ENCODE measurements at places on chromosomes 3 and 15.

DNA sequence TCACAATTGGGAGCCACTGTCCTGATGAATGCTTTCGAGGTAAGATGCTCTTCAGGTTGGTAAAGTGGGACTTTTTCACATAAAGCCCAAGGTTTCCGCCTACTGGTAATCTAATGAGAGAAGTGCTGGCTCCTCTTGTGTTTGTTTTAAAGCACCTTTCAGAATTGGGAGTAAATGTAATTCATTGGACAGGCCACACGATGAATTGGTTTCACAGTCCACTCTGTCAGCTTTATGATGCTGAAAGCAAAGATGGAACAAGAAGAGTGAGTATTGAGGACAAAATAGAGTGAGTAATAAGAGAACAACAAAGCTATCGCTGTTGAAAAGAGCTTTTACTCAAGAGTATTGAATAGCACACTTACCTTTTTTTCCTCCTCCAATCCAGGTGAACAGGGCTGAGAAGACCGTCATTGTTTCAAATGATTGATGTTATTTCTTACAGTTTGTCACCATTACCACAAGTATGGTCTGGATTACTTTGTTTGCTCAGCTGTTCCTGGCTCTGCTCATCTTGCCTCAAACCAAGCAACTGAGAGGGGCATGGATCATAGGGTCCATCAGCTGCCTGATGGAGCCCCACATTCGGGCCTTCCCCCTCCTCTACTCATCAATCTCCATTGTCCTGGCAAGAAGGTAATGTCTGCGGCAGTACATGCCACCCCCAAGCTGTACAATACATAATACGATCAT is 136.1 kb upstream of the CNTN4 start:
- no peak for DNase-seq

GRCh38 chr15:39195961-39196486 is 384.9 kb upstream of the THBS1 start:
- DNase-seq, result no peak

- DNase-seq, result no peak
Measured at GRCh38 chr15:88019656-88020055, 236.9 kb downstream of the NTRK3 start.

DNA sequence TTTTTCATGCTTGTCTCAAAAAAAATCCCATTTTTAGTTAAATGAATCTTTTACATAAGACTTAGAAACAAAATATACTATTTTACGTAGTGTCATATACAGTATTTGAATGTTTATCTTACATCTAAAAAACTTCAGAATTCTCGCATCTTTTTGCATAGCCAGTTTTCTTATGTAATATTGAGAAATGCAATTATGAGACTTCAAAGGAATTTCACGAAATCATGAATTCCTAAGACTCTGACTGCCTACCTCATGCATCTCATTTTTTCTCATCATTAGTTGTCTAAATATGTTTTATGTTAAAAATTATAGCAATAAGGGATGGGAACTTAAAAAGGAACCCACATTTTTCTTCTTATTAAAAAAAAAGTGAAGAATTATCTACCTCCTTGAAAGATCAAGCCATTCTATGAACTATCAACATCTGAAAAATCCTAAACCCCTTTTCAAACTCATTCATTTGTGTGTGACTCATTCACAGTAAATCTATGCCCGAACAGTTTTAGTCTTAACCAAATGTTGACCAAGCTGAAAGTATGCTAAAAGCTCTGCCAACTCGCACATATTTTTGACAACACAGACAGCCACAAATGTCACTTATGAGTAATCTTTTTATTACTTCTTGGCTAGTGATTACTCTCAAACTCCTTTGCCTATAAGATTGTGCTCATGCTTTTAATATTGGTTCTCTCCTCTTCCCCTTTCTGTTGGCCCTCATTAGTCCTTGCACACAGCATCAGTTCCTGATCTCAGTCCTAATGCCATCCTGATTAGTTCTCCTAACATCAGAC is 115.9 kb downstream of the DCLK3 start:
- no peak for DNase-seq

DNA sequence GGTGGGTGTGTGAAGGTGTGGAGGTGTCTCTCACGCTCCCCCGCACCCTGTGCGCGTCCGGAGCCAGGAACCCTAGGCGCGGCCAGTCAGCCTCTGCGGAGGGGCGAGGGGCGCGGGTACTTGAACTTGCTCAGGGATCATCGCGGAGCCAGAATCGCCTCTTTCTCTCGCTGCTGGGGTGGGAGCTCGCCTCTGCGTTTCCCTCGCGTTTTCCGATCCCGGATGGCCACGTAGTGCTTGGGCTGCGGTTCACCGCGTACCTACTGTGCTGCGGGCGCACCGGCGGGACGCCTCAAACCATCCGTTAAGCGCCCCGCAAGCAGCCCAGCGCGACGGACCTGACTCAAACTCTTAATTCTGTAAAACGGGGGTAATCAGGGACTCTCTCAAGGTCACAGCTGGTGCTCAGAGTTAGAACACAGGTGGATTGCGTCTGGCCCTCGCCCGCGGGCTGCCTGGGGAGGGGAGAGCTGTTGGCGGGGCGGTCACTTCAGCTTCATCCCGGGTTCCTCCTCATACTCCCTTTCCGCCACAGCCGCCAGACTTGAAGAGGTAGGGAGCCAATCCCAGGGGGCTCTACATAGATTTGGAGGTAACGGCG is 686 bp downstream of the MYRIP start:
- DNase-seq, result no peak

GRCh38 chr3:48180021-48180420 is 8.2 kb downstream of the CDC25A start:
- DNase-seq, result no peak

- no peak for DNase-seq
Measured at GRCh38 chr15:88302373-88302772, 45.8 kb upstream of the NTRK3 start.

GRCh38 chr15:43211224-43211735 is 9.5 kb downstream of the EPB42 start:
- DNase-seq, result no peak

DNA sequence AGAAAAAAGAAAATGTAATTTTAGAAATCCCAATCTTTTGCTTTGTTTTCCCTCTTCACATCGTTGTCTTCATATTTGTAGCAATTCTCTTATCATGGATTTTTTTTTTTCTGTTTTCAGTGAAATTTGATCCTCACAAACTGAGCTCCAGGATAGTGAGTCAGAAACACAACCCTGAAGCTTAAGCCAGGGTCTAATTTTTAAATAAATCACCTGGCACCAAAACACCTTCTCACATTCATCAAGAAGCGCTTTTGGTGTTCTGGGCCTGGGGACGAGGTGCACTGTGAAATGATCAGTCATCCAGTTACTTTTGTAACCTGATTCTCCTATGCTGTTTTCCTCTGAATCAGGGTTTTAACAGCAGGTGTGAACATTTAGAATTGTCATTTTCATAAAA is 87.7 kb downstream of the REC114 start:
- no peak for DNase-seq

DNA sequence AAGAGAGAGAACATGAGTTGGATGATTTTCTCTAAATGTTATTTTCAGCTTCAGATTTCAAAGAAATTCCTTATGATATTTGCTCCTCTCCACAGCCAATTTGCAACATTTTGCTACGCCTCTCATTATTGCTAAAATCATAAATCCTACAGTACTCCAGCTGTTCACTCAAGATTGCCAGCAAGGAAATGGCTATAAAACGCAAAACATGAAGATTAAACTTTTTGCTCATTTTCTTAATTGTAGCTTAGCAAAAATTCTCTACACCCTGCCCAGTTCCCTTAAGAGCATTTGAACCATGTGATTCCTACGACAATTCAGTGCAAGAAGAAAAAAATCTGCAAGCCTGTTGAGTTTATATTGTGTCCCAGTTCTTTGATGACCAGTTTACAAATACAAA is 6.8 kb downstream of the CHRNA3 start:
- no peak for DNase-seq

DNA sequence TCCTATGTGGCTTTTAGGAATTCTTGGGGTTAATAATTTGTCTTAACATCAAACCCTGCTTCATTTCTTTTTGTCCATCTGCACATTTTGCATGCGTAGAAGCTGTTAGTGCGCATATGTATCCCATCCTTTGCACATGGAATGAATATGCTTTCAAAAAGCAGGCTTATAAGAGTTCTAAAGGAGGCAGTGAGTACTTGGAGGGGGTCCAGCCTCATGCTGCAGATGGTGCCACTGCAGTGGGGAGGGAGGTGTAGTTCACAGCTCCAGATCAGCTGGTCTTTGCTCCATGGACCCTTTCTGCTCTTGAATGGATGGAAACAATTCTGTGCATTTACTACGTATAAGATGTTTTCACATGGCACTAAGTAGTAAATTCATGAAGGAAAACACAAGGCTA is 20.7 kb upstream of the SSR3 start:
- no peak for DNase-seq

DNA sequence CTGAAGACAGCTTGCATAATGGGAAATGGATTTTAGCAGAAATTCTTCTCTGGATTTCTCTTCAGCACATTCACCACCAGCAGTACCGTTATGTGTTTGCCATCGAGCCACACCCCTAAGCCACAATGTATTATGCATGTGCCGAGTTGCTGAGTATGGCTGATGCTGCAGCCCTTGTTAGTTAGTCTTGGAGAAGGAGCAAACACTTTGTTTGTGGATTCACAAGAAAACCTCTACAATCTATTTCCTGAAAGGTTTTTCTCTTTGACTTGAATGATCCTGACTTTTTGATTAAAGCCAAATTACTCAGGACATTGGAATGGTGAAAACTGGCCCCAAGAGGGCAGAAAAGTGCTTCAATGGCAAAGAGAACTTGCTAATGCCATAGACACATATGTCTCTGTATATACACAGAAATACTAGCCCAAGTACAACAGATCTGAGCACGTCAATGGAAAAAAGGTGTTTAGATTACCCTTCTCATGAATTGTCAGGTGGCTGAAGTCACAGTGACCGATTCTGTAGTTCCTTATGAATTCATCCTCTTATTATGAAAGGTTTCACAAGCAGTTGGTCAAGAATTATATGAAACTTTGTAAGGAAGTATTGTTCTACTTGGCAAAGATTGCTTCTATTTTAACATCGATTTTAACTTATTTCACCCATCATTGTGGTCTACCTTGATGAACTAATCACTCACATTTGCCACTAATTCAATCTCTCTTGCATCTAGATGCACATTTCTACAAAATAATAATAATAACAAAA is 103.0 kb downstream of the P3H2 start:
- no peak for DNase-seq

DNA sequence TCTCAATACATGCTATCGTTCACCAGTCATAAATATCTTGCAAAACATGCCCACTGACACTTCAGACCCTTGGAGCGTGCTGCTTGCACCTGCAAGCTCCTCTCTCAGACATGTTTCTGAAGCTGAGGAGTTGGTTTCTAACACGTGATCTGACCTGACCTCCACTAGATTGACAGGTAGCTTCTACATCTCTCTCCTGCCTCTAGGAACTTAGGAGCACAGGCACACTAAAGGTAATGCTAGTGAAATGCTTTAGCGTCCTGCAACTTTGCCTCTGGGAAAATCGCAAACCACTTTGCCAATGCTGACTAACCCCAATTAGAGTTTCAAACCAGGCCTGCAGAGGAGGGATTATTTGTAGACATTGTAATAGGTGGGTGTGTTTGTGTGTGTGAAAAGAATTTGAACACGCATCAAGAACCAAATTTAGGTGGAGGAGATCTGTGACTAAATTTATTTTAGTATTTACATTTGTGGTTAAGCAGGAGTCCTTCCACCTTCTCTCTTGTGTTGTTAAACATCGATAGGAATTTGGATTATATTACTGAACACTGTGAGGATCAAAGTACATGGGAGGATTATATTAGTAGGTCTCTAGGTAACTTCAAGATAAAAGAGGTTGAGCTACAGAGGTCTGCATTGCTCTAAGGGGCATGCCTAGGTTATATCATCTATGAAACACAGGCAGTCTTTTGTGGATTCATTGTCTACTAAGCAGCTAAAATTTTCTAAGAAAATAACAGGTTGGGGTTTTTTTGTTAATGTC is 86.7 kb upstream of the ZBED2 start:
- DNase-seq, result no peak

DNA sequence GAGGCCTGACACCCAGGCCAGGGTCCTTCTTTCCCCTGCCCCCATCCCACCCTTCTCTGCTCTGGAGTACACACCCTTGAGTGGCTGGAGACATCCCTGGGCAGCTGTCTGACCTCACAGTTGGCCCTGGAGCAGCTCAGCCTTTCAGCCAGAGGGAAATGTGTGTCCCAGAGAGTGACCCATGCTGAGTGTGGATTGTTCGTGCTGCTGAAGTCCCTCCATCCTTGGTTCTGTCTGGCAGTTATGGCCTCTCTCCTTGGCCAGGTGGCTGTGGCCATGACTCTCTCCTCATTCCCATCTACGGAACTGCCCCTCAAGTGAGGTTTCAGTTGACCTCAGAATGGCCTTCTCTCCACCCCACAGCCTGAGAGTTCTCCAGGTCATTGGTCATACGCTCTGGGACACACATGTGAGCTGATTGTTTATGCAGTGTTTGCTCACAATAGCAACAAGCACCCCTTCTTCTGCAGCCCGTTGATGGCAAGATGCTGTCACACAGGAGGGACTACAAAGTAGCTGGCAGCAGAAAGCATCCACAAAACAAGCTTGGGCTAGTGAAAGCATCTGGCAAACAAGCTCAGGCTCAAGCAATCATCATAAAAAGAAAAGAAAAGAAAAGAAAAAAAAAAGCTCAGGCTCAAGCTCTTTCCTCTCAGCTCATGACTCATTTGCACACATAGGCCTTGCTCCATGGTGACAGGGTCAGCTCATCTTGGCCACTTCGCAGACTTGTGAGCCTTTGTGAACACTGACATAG is 55.3 kb upstream of the ITGA11 start:
- no peak for DNase-seq

DNA sequence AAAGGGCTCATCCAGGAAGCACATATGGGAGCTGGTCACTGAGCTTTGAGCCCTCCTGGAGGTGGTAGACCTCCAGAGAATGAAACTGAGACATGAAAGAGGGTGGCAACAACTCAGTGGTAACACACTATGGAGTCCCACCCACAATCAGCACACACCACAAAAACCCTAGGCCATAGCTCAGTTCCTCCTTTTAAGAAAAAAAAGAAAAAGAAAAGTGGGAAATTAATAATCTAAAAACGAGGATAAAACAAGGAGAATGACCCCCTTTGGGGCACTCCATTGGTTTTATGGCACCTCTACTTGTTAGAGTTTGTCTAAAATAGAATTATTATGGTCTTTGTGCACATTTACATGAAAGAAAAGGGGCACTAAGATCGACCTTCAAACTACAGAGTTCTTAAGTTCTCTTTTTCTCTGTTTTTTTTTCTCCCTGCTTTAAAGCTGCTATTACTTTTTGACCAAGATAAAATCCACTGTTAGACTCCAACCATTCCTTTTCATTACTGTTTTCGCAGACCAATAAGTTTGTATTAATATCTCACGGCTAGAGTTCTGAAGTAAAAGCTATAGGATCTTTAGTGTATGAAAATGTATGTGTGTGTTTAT is 40.2 kb upstream of the ZBTB20 start:
- DNase-seq, result no peak

DNA sequence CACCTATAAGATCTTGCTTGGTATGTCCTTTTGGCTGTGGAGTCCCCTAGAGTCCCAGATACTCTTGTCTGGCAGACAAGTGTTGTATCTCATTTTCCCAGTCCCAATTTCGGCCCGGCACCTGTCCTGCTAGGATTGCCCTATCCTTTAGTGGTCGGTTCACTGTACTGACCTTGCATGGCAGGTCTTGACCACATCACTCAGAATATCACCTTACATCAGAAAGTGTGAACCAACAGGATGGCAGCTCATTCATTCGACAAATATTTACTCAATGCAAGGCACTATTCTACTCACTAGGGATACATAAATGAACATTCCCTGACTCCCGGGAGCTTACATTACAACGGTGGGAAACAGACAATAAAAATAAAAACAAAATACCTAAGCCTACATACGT is 5.7 kb upstream of the CCDC80 start:
- DNase-seq, result no peak
